ENCODE measurements at places on chromosomes 16 and 17. TPM values are rescaled to one million over a fixed set of nuclear protein-coding genes. Genes with fewer than 3 reads are reported as not detected.

The XYLT1 gene
- total RNA-seq = 14.7 TPM

GRCh38 chr17:4881761-4882555 lies 17.4 kb upstream of the C17orf107 start:
- peak; percentile 90 for DNase-seq

GRCh38 chr16:48405907-48406306 lies 20.7 kb upstream of the SIAH1 start:
- no peak for DNase-seq

GRCh38 chr17:45660474-45660873 lies 123.6 kb upstream of the CRHR1 start:
- no peak for DNase-seq

DNA sequence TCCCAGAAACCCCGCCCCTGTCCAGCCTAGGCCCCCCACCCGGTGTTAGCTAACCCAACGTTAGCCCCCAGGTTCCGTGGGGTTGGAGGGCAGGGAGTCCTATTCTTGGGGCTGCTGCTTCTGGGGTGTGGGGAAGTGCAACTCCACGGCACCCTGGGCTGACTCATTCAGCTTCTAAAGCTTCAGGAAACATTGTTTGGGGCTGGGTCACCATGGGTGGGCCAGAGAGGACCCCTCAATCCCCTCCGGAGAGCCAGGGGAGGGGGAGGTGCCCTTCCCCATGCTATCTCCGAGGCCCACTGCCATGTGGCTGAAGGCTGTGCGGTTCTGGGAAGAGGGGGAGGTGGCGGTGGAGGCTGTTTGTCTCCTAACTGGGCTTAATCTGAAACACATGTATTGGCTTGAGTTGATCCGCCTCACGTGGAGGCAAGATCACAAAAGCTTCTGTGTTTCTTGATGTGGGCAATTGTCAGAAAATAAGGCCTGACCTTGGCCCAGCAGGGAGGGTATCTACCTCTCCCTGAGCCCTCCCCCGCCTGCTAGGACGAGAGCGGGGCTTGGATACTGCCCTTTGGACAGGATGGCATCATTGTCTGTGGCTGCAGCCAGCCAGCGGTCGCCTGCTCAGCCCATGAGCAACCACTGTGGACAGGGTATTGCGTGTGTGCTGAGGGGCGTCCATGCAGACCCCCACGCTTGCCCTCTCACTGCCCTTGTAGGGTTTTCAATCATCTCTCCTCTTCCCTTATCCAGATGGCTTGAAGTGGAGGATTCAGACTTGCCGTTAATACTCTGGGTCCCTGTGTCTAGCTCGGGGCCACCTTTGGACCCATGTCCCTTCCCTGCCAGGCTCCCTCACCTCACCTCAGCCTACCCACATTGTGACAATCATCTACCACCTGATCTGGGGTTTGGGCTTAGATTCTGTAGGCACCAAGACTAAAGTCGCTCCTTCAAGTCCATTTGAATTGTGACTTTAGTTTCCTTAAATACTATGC lies 1.3 kb downstream of the SERPINF1 start:
- peak; percentile 60 for DNase-seq

DNA sequence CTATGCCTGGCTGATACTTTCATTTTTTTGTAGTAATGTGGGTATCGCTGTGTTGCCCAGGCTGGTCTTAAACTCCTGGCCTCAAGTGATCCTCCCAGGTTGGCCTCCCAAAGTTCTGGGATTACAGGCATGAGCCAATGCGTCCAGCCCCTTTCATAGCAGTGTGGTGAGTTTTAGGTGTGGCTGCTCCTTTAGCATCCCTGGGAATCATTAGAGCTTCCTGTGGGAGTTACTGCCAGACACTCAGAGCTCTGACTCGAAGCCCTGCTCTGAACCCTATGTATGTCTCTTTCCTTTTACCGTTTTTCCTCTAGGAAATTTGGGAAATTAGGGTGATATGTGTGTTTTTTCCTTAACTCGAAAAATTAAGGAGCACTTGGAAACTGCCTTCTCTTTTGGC lies 44.5 kb downstream of the NDE1 start:
- no peak for DNase-seq

The CCL16 gene
- not detected for total RNA-seq

The SULT1A1 gene
- 9.4 TPM for total RNA-seq

The RAMP2 gene
- total RNA-seq = not detected

The LGALS9C gene
- total RNA-seq = not detected

DNA sequence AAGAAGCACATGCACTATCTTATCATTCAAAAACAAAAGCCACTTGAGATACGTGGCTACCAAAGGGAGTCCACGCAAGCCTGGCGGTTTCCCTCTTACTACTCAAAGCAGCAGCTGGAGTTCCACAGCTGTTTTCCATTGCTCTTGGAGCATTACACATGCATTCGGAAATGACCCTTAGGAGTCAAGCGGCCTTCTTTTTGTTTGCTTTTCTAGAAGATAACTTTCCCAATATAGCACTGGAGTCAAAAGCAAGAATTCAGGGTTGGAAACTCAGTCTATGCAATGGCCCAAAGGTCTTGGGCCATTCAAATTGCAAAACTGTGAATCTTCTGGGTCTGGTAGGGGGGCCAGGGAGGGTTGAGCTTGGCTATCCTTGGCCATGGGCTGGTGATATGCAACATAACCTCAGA lies 97.8 kb upstream of the MAF start:
- DNase-seq = no peak

DNA sequence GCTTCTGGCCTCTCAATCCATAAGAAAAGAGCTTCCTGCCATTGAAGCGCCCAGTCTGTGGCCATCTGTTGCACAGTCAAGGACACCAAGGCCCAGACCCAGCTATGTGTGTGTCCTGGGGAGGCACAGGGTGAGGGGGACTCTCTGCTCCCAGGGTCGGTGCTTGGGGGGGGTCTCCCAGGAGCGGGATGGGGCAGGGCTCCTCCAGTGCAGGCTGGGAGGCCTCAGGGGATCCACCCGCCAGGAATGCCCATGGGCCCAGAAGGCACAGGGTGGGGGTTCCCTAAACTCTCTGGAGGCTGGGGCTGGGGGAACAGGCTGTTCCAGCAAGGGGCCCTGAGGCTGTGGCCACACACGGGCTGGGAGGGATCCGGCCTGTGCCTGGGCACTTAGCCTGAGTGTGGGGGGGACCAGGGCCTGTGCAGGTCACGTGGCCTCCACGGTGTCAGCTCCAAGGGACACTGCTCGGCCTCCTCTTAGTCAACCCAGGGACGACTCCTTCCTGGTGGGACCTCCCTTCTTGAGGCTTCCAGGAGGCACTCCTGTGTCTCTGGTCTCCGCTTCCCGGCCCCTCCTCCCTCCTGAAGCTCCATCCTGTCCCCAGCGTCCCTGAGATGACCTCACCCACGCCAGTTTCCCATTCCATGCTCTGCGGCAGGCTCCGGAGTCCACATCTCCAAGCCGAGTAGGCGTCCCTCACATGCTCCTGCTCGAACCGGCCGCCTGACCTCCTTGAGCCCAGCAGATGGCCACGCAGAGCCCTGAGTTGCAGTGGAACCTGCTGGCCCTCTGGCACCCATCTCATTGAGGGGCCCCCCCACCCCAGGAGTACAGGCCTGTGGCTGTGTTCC lies 23.1 kb upstream of the BAHCC1 start:
- no peak for DNase-seq

The NUDT21 gene
- total RNA-seq = 282 TPM

GRCh38 chr16:86994651-86995171 lies 322.5 kb downstream of the C16orf95 start:
- DNase-seq = no peak

DNA sequence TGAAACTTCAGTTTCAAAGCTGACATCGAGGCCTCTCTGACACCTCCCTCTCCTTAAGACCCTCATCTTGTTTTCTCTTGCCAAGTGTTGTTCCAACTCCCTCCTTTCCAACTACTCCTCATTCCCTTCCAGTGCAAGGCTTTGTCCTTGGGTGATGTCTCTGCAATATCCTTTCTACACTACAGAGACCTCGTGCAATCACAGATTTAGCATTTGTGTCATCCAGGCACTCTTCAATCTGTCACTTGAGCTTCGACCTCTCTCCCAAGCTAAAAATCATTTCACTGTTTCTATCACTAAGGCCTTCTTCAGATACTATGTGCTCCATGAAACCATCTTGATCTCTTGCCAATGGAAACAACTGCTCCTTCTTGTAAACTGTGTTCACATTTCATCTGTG lies 31.6 kb downstream of the TEKT3 start:
- no peak for DNase-seq

The WNK4 gene
- 0.12 TPM for total RNA-seq

The PPM1E gene
- not detected for total RNA-seq

All from activated CD4-positive, alpha-beta T cell treated with anti-CD3 and anti-CD28 coated beads, Interleukin-2, amount 10 ng/mL, durations not matched to agents 24 days and 14 days (primary cell).